Fibroblast of the aortic adventitia (primary cell): ENCODE measurements at places on chromosomes 2 and 18.
A peak's percentile ranks its signal among the peaks of the same experiment; 100 is the strongest.

DNA sequence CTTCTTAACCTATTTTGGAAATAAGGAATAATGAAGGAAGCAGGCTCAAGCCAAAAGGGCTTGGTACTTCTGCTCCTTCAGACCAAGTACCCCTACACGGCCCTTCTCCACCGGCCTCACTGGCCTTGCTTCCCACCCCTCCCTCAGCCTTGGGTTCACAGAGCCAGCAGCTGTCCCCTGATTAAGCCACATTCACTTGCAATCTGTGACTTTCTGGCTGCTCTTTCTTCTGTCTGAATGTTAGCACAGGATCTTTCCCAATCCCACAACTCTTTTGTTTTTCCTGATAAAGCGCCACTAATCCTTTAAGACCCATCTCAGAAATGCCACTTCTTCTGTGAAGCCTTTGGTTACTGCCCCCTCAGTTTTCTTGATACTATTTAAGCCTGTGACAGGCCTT, 52.4 kb downstream of the REEP1 start:
- DNase-seq, result no peak

DNA sequence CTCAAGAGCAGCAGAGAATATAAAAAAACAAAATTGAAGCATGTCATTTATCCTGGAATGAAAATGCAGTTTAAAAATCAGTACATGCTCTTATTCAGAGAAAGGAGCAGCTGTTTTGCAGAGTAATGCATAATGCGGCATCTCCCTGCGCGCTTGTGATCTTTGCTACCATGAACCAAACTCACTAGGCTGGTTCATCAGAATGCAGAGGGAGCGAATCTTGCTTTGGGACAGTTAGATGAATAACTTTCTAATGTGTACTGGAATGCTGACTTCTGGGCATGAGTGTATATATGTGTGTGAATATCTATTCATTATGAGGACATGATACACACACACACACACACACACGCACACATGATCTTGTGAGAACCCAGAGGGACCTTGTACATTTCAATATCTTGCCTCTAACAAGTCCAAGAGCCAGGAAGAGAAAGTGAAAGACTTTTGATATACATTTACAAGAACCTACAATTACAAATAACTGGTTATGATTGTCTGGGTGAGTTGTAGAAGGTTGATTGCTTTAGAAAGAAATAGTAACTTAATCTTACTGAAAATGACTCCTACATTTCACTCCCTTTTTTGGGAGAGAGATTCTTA, 54.1 kb upstream of the THOC1 start:
- no peak for DNase-seq

DNA sequence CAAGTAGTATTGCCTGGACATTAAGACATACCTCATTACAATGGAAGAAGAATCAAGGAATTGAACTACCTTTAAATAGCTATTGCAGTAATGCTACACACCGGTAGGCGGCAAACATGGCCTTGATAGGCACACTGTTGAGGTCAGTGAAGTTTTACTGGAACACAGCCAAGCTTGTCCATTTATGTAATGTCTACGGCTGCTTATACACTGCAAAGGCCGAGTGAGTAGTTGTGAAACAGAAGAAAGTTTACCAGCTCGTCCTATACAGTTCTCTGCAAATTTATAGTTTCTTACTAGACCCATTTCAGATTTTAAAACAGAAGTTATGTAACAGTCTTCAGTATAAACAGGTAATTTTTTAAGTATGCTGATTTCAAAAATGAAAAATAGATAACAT, 38.8 kb downstream of the PPP4R1 start:
- DNase-seq, result peak; percentile 98

- no peak for DNase-seq
Observed at GRCh38 chr2:239215136-239215925, 185.5 kb downstream of the HDAC4 start.

GRCh38 chr2:117693154-117693553, 121.3 kb upstream of the DDX18 start:
- no peak for DNase-seq

DNA sequence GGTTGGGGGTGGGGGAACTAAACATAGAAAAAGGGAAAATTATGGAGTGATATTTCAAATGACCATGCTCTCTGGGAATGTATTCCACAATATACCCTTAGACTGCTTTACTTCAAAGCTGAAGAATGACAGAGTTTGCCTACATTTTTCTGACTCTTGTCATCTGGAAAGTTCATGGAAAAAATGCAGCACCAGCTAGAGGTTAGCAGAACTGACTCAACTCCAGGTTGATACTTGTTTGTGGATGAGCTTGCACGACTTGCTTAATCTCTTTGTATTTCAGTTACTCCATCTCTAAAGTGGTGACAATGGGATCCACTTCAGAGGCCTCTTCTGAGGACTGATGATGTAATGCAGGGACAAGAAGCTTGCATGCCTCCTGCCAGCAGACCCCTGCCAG, 824.0 kb upstream of the ID2 start:
- DNase-seq, result peak; percentile 35

DNA sequence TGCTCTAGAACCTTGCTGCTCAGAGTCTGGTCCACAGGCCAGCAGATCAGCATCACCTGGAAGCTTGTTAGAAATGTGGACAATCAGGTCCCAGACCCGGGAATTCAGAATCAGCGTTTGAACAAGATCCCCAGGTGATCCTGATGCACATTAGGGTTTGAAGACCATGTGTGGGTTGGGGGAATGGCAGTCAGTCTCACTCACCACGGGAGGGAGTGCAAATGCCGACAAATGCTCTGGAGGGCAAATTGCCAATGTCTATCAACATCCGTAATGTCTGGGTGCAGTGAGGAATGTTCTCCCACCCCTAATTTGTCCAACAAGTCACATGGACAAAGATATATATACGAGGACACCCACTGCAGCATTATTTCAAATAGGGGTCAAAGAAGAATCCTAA, 34.5 kb downstream of the INPP5D start:
- DNase-seq, result no peak

DNA sequence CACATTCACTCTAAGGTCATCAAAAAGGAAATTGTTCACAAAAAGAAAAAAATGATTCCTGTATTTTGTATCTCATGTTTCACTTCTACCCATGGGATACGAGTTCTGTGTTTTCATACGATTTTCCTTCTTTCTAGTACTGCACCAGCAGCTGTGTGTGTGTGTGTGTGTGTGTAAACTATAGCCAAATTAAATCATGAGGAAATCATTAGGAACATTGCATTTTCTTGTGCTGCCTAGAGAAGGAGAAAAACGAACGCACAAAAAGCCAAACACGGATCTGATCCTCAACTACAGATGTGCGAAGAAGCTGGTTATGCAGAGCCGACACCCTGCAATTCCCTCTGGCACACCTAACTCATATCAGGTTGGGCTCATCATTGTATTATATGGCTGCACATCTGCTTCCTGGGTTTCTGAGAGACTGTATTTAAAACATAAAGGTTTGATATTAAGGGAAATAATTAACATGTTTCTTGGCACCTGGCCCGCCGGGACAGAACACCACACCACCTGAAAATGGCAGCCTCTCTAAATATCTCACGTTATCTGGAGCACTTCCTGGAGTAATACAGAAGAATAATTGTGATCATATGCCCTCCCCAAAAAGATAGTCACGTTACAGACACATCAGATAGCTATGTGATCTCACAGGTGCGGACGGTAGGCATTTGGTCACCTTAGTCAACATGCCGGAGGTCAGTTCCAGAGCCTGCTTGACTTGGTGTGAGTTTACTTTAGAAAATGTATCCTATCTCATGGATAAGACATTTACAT, 586.3 kb upstream of the SALL3 start:
- DNase-seq, result no peak

DNA sequence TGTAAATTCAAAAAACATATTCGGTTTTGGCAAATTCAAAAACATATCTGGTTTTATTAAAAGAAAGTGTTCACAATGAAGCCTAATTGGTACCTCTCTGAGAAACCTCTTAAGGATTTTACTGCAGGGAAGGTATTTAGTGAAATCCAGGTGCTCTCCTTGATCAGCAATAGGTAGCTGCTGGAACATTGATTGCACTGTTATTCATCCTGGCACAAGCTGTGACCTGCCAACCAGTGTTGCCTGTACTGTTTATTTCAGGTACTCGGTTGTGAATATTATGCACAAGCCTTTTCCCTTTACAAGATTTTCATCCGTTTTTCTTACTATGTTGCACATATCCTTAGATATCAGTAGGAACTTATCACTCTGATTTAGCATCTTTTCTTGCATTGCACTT, 155.8 kb upstream of the ZEB2 start:
- DNase-seq, result no peak

- DNase-seq, result peak; percentile 94
Observed at GRCh38 chr2:173990970-173991819, 26.0 kb upstream of the SP3 start.

DNA sequence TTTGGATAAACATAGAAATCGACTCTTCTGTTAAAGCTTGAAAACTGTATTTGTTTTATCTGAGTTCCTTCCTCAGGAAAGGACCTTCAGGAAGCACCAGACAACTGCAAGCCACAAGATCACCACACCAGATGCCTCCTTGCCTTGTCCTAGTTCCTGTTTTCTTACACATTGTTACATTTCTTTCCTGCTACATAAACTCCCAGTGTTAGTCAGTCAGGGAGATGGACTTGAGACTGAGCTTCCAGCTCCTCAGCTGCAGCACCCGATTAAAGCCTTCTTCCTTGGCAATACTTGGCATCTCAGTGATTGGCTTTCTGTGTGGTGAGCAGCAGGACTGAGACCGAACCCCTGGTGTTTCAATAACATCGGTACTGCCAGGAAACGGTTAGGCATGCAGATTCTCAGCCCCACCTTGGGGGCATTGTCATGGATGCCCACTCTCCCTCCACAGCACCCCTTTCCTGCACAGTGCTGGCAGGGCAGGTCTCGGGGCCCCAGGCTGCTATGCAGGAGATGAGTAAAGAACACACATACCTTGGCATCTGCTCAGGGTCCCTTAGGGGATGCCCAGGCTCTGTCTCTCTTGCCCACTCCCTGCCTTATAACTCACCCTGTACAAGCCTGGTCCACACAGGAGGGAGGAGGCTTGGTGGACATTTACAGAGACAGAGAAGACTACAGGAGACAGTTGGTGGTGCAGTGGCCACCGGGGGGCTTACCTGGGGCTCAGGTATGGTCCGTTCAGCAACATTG, 32.6 kb downstream of the ANKMY1 start:
- DNase-seq, result no peak

GRCh38 chr18:8972116-8972515, 130.4 kb upstream of the NDUFV2 start:
- no peak for DNase-seq

DNA sequence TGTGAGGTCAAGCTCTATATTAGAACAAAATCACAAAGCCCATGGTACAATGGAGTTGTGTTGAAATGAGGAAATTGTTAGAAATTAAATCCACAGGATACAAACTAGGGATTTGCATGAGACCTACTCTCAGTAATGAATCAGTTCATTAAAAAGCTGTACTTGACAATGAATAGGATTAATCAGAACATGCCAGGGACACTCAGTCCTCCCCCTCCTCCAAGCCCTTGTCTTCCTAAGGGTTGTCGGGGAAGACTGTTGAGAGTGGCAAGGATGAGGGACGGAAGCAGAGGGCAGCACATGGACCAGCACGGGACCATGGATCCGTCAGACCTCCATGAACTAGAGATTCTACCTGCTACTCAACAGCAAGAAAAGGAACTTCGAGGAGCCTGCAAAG, 39.8 kb downstream of the SPRED2 start:
- DNase-seq, result no peak

DNA sequence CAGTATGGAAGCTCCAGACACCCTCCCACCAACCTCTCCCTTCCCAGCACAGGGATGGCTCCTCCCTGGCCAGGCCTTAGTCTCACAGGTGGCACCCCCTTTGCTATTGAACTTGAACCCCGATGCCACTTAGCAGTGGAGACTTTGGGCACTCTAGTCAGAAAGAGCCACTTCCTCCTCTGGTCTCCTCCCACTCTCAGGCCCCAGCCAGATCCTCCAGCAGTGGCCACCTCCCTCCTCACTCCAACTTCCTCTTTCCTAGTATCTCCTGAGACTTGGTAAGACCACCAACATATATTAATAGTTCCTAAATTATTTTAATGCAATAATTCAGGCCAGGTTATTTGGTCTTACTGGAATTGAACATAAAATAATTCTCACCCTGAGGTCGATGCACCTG, 437.2 kb upstream of the ID2 start:
- DNase-seq, result no peak

- DNase-seq, result no peak
Observed at GRCh38 chr18:5058768-5059695, 138.0 kb downstream of the AKAIN1 start.

DNA sequence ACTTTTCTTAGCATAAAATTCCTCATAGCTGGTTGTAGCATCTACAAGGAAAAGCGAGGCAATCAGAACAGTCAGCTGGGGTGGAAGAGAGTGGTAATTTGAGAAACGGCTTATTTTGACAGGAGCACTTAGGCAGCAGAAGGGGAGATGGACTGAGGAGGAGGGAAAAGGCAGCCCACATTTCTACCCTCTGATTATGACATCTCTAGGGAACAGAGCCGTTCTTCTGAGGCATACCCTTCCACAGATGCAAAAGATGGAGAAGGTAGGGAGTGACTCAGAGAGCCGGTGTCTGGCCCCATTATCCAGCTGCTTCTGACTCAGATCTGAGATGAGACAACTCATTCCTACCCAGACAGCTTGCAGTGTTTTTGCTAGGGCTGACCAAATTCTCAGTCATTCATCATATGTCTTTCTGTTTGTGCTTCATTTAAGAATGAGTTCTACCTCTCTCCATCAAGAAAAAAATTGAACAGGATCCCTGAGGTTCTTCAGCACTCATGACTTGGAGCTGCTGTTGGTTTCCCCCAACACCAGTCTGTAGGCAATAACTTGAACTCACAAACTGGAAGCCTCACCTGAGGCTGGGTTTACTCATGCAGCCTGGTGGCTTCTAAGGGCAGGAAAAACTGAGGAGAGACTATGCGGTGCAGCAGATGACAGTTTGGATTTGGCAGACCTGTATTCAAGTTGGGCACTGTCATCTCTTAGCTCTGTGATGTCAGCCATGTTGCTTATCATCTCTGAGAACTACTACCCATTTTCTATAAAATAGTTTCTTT, 15.9 kb upstream of the SEC11C start:
- peak; percentile 80 for DNase-seq

GRCh38 chr2:44895061-44895460, 46.4 kb upstream of the SIX3 start:
- peak; percentile 35 for DNase-seq

GRCh38 chr18:64403784-64404503, 255.1 kb upstream of the LINC00305 start:
- DNase-seq, result no peak

- DNase-seq, result peak; percentile 1
Observed at GRCh38 chr2:102975996-102976975, 214.5 kb downstream of the TMEM182 start.

GRCh38 chr18:32469691-32470459, 807 bp downstream of the GAREM1 start:
- peak; percentile 39 for DNase-seq

- DNase-seq, result peak; percentile 89
Observed at GRCh38 chr2:8803658-8804379, 33.6 kb downstream of the KIDINS220 start.

DNA sequence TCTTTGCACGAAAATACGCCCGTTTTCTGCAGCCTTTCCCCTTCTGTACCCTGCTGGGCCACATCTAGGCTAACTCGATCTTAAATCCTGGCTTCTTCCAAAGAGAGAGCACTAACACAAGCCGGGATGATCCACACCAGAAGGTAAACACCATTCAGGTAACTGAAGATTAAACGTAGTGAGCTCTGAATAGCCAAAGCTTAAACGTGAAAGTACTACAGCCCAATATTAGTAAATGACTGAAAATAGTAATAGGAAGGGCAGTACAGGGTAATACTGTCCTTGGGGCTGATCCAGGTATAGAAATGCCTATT, 422 bp upstream of the MRPL53 start:
- DNase-seq, result no peak
